ENCODE measurements at places on chromosomes 7 and 10.

- no peak for DNase-seq
Observed at GRCh38 chr10:43293677-43294057, 26.8 kb upstream of the RASGEF1A start.

DNA sequence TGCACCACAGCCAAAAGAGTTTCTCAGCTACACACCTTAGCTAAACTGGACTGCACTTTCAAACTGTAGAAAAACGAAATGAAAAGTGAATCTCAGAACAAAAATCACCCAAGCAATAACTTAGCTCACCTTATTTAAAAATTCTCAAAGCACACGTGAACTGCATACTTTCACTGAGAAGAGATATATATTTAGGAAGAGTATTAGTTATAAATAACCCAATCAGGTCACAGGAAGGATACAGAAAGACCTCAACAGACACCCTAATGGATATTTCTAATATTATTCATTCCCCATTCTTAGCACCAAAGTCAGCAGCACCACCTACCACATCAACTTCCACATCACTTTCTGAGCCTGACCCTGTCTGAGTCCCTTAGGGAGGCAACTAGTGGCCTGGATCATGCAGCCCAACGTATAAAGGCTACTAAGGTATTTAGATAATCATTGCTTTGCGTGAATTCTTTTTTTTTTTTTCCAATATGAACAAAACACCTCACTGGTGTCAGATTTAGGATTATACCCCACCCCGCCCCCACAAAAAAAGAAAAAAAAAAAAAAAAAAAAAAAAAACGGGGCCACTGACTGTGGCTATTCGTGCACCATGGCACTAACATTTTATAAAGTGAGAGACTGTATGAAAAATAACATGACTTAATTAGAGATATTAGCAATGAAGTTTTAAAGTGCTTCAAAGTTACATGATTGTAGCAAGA lies 2.6 kb downstream of the ABI1 start:
- DNase-seq = peak; percentile 13

GRCh38 chr7:23863209-23863787 lies 153.3 kb downstream of the STK31 start:
- DNase-seq = peak; percentile 27

DNA sequence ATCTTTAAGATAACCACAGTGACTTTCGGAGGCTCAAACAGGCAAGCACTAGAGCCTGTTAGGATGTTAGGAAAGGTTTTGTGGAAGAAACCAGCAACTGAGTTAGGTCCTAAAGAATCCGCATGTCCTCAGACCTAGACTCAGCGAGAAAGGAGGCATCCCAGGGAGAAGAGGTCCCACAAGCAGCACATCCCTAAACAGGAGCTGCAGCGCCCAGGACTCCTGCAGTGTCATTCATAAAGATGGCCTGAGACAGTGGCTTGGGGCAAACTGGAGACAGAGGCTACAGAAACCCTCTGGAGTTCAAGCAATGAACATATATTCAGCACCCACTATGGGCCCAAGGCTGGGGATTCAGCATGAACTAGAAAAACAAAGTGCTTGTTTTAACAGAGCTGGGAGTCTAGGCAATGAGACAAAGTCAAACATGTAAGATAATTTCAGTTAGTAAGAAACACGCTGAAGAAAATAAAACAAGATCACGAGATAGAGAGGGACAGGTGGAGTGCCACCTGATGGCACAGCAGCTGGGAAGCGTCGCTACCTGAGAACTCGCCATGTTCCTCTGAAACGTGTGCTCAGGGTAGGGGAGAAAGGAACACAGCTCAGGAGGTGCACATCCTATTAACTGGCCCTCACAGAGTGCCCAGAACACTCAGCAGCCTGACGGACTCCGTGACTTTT lies 48.1 kb downstream of the PARD3 start:
- no peak for DNase-seq

DNA sequence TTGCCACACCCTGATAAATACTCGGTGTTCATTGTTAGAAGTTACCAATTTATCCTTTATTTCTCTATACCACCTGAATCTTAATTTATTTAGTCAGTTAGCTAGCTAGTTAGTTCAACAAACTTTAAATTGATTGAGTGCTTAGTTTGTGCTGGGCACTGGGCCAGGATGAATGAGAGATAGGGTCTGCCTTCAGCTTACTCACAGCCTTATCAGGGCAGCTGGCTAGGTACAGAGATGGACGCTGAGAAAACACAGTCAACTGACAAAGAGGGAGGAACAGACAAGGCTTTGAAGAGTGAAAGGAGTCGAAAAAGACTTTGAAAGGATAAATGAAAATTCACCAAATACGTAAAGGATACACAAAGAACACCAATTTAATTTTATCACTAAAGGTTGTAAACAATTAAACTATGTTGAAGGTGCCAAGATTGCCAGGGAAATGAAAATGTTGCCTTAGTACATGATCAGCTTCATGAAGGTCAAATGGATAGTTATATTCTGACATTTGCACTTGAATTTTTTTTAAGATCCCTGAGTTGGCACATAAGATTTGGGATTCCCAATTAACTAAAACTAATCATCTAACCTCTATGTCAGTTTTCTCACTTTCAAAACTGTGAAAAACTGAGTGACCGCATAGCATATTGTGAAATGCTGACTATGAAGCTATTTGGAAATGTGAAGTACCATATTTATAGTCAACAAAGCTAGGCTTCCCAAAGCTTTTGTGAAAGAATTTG lies 2.1 kb downstream of the CAV2 start:
- DNase-seq = no peak

DNA sequence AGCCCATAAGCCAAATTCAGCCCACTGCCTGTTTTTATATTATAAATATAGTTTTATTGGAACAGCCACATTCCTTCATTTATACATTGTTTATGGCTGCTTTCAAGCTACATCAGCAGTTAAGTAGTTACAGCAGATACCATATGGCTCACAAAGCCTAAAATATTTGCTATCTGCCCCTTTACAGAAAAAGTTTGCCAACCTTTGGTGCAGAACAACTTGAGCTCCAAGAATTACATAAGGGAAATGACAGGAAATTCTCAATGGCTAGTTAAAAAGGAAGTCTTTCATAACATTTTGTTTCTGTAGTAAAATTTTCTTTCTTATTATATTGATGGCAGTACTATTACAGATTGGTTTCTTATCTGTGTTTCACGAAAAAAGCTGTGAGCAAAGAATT lies 59.3 kb downstream of the COL28A1 start:
- DNase-seq = no peak

DNA sequence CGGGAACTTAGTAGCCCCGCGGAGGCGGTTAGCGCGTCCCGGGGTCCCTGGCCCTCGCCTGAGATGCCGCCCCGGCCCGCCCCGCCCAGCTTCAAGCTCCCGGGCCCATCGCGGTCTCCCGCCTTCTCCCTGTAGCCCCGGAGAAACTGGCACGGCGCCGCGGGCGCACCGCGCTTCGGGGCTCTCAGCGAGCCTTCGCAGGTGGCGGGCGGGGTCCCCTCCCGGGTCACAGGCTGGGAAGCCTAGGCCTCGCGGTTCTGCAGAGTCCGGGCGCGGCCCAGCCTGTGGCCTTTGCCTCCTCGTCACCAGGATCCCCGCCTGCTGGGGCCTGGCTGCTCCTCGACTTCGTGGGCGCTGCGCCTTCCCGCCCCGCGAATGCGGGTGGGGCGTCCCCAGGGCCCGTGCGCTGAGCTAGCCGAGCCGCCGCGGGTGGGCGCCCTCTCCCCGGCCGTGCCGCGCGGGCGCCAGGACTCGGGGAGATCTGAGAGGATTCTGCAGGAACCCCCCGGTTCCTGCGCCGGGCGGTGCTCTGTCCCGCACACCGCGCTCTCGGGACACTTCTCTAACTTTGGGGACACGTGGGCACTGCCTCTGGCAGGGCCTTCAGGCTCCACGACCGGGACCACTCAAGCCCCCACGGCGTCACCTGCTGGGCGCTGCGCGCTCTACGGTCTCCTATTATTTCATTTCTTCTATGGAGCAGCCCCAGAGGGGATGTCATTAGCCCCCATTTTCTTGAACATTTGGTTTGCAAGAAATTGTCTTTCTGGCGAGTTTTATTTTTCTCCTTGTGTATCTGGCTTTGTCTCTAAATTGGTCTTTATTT lies 682 bp upstream of the RGS10 start:
- peak; percentile 87 for DNase-seq

GRCh38 chr10:78950656-78951587 lies 117.8 kb upstream of the ZMIZ1 start:
- DNase-seq = no peak

- peak; percentile 71 for DNase-seq
Observed at GRCh38 chr7:25857376-25858067, 294.5 kb upstream of the NFE2L3 start.

DNA sequence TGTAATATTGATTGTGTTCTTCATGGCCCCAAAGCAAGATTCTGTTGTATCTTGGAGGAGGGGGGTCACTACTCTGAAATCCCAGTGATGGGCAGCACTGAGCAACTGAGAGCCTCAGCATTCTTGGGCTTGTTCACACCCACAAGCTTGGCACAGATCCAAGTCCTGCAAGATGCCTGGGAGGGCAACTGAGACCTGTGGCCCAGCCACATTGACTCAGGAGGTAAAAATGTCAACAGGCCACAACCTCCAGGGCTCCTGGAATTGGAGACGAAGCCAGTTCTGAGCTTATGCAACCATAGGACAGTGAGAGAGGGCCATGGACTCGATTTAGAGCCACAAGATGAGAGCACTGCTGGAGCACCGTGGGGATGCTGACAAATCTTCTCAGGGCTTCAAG lies 3.1 kb upstream of the DOCK1 start:
- no peak for DNase-seq

GRCh38 chr10:78749898-78750297 lies 318.9 kb upstream of the ZMIZ1 start:
- DNase-seq = no peak

DNA sequence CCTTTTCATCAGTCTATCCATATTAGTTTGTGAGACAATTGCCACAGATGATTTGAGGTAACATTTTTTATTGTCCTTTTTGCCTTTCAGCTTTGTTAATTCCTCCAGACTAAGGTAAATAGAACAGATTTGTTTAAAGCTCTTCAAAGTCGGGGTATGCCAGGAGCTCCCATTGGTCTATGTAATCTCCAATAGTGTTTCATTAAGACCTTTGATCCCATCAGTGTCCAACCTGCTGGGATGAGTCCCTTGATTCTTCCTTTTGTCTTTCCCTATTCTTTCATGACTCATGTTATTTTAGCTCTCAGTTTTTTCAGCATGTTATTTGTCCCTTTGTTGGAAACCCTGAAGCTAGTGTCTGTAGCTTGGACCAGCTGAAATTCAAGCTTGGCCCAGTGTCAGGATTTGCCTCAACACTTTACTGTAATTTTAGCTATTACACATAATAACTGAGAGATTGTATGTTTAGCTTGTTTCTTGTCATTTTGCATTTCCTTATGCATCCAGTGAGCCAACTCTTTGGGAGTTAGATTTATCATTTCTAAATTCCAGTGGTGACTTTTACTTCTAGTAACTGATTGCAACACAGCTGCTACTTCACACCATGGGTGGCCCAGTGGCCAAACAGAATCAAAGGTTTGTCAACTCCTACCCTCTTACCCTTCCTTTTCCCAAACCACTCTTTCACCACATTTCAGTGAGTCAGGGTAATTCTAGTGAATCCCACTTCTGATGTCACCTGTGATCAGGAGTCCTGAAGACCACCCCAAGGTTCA lies 15.3 kb downstream of the AGBL3 start:
- DNase-seq = no peak

DNA sequence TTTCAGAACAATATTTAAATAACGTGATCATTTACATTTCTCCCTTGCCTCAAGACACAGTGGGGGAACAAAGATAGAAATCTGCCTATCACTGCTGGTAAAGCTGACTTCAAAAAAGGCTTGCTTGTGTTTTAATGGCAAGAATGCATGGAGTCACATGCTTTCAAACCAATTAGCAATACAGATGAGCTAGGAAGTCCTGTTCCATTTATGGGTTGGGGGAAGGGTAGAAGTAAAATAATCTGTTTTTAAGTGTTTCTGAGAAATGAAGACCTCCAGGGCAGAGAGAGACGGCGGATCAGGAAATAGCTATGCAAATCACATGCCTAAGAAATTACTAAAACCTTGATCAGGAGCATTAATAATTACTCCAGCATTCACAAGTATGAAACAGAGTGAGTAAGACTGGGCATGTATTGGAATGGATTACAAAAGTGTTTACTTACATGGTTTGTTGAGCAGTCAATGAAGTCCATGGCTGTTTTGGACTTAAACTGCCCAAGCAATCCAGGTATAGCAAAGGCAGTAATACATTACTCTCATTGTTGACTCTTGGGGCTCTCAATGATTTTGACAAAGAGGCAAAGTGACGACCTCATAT lies 142.0 kb downstream of the ARID5B start:
- no peak for DNase-seq

Data from H7 (cell line).